ENCODE measurements at places on chromosomes 12 and 14. TPM values are rescaled to one million over a fixed set of nuclear protein-coding genes. Genes with fewer than 3 reads are reported as not detected.

DNA sequence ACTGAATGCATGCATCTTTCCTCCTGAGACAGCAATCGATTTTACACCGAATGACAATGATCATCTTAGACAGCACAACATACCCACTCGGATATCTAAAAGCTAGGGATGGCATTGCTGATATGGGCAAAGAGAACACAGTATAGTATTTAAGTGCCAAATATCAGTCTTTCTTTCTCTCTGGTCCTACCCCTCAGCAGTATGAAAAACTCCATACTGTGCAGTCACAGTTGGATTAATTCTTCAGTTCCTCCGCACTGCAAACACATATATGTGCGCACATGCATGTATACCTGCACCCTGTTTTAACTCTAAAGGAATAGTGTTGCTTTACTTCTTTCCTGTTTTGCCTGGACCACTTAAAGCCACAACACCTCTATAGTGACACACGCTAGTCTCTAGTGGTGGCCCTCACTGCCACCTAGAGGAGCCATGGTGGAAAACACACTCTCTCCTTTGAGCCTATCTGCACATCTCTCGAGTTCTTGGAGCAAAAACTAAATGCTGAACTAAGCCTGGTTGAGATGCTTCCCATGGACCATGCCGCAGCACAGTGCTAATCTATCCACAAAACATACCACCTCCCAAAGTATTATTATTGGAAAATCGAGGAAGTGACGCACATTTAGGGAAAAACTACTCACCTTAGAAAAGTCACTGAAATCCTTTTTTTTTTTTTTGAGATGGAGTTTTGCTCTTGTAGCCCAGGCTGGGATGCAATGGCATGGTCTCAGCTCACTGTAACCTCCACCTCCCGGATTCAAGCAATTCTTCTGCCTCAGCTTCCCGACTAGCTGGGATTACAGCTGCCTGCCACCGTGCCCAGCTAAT lies 11.9 kb downstream of the TMEM52B start:
- H3K4me1 ChIP-seq: peaks cover 2% of the 10 kb centered on the region
- no peaks in the 10 kb centered on the region for H3K36me3 ChIP-seq
- no peak overlapping the region for H3K4me3 ChIP-seq
- peak; percentile 18 for DNase-seq
- H3K27ac ChIP-seq: no peak overlapping the region

DNA sequence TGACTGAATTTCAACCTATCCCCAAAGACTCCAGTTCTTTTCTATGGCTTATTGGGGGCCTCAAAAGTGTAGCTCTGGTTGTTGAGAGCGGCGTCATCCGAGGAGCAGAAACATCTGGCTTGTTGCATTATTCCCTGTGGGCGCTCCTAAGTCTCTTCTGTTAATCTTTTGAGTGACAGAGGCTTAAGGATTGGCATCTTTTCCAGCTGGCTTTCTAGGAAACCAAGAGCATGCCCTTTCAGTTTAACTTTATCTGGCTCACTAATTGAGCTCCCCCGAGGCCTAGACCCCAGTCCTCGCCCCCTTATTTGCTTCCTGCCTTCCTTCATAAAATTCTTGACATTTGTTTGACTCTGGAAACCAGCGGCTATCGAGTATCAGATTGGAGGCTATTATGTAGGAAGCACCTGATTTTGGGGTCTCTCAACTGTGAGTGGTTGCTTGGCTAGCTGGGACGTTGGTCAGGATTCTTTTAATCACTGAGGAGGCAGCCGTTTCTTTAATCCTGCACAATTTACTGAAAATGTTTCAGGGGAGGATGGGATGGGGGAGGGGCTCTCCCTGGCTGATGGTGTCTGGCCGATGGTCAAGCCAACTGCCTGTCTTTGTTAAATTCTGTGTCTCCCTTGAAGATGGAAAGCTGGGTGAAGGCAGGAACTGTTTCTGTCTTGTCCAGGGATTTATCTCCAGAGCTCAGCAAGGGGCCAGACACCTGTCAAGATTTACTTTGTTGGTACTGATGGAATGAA lies 3.1 kb downstream of the SMOC1 start:
- no peak overlapping the region for H3K27ac ChIP-seq
- H3K27me3 ChIP-seq: peaks cover 55% of the 10 kb centered on the region
- no peaks in the 10 kb centered on the region for H3K4me1 ChIP-seq

GRCh38 chr14:24960816-24961215 lies 89.1 kb downstream of the STXBP6 start:
- no peaks in the 10 kb centered on the region for H3K36me3 ChIP-seq
- no peaks in the 10 kb centered on the region for H3K27me3 ChIP-seq
- no peaks in the 10 kb centered on the region for H3K4me1 ChIP-seq
- no peak overlapping the region for H3K27ac ChIP-seq

- no peaks in the 10 kb centered on the region for H3K36me3 ChIP-seq
- peaks cover 22% of the 10 kb centered on the region for H3K27me3 ChIP-seq
- no peak for DNase-seq
- H3K4me3 ChIP-seq: no peak overlapping the region
These were observed 37.0 kb upstream of the TMEM263 start for GRCh38 chr12:106918746-106919145.

DNA sequence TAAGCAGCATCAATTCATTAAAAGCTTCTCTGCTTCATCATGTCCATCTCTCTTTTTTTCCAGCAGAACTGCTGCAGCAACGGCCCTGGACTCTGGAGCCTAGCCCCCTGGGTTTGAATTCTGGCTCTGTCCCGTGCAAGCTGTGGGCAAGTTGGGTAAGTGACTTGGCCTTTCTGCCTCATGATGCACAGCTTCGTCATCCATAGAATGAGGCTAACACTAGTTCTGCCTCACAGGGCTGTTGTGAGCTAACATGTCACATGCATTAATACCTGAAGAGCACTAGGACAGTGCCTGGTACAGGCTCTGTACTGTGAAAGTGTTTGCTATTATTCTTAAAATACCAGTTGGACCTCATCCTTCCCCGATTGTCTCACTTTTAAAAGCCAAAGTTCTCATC lies 4.2 kb downstream of the KRT82 start:
- H3K4me3 ChIP-seq: no peak overlapping the region
- DNase-seq: no peak
- no peak overlapping the region for H3K27ac ChIP-seq
- no peaks in the 10 kb centered on the region for H3K36me3 ChIP-seq
- H3K27me3 ChIP-seq: peaks cover 4% of the 10 kb centered on the region
- H3K4me1 ChIP-seq: no peaks in the 10 kb centered on the region

GRCh38 chr12:67202678-67203012 lies 66.5 kb upstream of the CAND1 start:
- no peak overlapping the region for H3K27ac ChIP-seq
- DNase-seq: no peak
- no peak overlapping the region for H3K4me3 ChIP-seq
- H3K4me1 ChIP-seq: no peaks in the 10 kb centered on the region
- H3K36me3 ChIP-seq: no peaks in the 10 kb centered on the region

- no peaks in the 10 kb centered on the region for H3K27me3 ChIP-seq
- DNase-seq: no peak
- H3K36me3 ChIP-seq: peaks cover 64% of the 10 kb centered on the region
- peaks cover 18% of the 10 kb centered on the region for H3K4me1 ChIP-seq
These were observed 14.3 kb downstream of the FAM181A start for GRCh38 chr14:93941293-93941910.

ACOT6 gene
- not detected for total RNA-seq

DNA sequence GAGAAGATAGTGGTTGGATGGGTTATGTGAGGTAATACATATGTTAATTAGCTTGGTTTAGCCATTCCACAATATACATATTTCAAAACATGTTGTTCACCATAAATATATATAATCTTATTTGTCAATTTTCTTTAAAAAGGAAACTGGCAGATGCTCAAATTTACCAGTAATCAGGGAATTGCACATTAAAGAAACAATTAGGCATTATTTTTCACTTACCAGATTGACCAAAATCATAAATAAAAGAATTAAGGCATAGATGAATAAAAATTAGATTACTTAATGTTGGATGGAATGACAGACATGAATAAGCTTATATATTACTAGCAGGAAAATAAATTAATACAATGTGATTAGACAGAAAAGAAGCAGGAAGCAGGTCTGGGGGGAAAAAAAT lies 147.2 kb downstream of the PLEKHA5 start:
- peaks cover 13% of the 10 kb centered on the region for H3K36me3 ChIP-seq
- H3K4me3 ChIP-seq: no peak overlapping the region
- H3K4me1 ChIP-seq: peaks cover 18% of the 10 kb centered on the region
- no peak for DNase-seq

DNA sequence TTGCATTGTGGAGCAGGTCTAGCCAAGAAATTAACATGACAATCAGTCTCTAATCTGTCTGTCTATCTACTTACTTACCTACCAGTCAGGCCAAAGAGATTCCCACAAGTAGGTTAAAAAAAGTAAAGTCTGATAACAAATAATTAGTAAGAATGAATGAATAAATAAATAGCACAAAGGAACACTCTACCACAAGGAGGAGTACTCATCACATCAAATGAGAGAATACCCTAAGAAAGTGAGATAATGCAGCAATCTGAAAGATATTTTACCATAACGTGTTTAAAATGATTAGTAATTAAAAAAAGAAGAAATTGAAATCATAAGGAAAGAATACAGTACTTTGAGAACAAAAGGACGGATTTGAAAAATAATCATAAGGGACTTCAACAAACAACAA lies 187.2 kb downstream of the SYNE2 start:
- H3K4me1 ChIP-seq: no peaks in the 10 kb centered on the region
- no peaks in the 10 kb centered on the region for H3K27me3 ChIP-seq
- H3K4me3 ChIP-seq: no peak overlapping the region
- peaks cover 14% of the 10 kb centered on the region for H3K36me3 ChIP-seq
- DNase-seq: no peak

DNA sequence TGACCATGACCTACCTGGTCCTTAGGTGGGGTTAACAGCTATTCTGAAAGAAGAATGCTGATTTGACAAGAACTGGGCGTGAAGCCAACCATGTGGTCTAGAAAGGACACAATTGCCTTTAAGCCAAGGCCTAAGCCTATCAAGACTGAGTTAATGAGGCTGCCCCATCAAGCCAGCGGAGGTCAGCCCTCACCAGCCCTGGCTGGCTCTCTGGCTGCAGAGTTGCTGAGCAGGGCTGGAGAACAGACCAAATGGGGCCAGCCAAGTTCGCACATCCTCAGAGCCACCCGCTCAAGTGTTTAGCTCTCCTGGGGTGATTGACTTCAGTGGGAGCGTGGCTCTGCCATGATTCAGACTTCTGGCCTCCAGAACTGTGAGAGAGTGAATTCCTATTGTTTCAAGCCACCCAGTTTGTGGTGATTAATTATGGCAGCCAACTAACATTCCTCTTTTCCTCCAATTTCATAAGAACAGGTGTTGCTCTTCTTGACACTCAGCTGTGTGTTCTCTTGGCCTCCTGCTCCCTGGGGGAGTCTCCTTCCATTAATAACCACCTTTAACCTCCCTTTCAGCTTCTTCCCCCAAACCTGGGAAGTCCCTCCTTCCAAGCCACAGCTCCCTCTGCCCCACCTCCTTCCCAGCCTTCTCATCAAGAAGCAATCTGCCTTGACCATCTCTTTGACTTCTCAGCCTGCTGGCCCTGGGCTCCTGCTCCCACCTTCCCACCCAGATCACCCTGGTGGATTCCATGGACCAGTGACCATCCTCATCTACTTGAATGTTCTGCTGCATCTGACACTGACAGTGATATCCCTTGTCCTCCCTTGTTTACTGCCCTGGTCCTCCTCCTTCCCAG lies 5.3 kb upstream of the SERPINA5 start:
- H3K36me3 ChIP-seq: no peaks in the 10 kb centered on the region
- no peaks in the 10 kb centered on the region for H3K27me3 ChIP-seq
- H3K4me3 ChIP-seq: no peak overlapping the region
- no peak for DNase-seq
- H3K4me1 ChIP-seq: no peaks in the 10 kb centered on the region
- no peak overlapping the region for H3K27ac ChIP-seq

EXOC3L4 gene
- not detected for total RNA-seq

GRCh38 chr12:62916632-62917425 lies 18.1 kb downstream of the PPM1H start:
- H3K36me3 ChIP-seq: no peaks in the 10 kb centered on the region
- DNase-seq: no peak
- peaks cover 8% of the 10 kb centered on the region for H3K27me3 ChIP-seq
- H3K4me1 ChIP-seq: no peaks in the 10 kb centered on the region
- H3K27ac ChIP-seq: no peak overlapping the region

DNA sequence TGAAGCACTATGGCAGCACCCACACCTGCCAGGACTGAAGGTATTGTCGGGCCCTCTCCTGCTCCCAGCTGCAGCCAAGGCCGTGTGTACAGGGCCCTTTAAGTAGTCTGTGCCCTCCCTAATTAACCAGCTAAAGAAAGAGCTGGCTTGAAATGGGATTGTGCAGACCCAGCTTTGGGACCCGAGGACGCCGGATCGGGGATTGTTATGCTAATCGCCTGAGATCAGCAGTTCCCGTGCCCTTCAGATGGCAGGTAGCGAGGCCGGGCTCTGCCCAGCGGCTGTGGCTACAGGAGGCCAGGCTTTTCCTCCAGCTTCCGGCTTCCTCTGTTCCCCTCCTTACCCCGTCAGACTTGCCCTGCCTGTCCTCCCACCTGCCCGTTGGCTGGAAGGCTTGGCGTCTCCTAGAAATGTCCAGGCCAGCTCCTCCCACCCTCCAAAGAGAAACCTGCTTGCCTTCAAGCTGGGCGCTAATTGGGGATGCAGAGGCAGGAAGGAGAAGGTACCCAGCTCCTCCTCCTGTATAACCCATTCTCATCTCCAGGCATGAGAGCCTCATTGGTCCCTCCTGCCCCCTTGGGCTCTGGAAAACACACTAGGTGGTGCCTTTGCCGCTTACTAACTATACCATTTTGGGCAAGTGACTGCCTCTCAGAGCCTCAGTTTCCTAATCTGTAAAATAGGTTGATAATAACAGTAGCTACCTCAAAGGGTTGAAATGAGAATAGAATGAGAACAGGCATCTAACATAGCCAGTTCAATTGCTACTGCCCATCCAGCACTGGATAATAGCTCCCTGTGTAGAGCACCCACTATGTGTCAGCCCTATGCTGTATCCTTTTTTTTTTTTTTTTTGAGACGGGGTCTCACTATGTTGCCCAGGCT lies 25.8 kb upstream of the MSI1 start:
- H3K36me3 ChIP-seq: no peaks in the 10 kb centered on the region
- H3K27me3 ChIP-seq: peaks cover 26% of the 10 kb centered on the region
- no peak for DNase-seq
- no peak overlapping the region for H3K4me3 ChIP-seq
- no peak overlapping the region for H3K27ac ChIP-seq

GRCh38 chr12:89859508-89860220 lies 151.0 kb upstream of the ATP2B1 start:
- peaks cover 55% of the 10 kb centered on the region for H3K4me1 ChIP-seq
- DNase-seq: no peak
- H3K36me3 ChIP-seq: peaks cover 13% of the 10 kb centered on the region

DNA sequence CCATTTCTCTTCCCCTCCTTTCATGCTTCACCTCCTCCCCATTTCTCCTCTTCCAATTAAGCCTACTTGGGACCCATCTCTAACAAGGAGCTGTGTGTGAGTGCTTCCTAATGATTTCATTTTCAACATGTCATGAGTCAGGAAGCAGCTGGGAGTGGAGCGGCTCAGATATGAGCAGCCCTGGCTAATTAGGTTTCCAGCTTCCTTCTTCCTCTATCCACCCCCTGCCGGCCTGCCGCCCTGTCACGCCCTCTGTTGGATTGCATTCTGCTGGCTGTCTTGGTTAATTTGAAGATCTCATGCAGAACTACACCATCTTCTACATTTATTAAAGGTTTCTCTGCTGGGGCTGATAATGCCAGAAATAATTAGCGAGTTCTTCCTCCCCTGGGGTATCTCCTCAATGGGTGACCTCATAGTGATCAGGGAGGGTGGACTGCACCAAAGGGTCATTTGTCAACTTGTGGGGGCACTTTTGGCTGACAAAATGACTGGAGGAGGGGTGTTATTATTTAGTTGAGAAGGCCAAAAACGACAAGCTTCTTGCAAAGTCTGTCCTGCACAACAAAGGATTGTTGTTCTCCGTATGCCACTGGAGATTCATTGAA lies 300.9 kb upstream of the SRRM4 start:
- no peaks in the 10 kb centered on the region for H3K36me3 ChIP-seq
- no peak for DNase-seq
- H3K27ac ChIP-seq: no peak overlapping the region
- H3K4me1 ChIP-seq: no peaks in the 10 kb centered on the region

All from activated T-helper 2 cell treated with anti-CD3 and anti-CD28 coated beads, Interferon-gamma antibody, Interleukin-2, Interleukin-4, amounts not matched to agents 10 μg/mL and 5 μg/mL and 100 μg/mL, durations not matched to agents 14 hours and 24 hours and 36 hours (primary cell).